ENCODE measurements at places on chromosomes 3 and 15.
A peak's percentile ranks its signal among the peaks of the same experiment; 100 is the strongest.

- DNase-seq: peak; percentile 88
Observed at GRCh38 chr3:124584552-124585391, 145.5 kb upstream of the UMPS start.

DNA sequence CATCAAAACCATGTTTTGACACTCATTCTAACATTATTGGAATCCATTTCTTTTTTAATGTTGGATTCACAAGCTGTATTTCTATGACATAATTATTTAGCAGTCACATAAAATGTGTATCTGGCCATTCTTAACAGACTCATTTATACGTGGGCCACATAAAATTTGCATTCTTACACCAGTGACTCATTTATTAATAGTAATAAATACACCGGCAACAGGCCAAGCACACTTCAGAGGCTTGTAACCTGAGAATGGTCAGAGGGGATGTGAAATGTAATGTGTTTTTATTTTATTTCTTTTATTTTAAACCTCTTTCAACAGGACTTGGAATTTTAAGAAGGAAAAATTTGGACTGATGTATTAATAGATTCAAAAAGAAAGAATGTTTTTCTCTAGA, 384.9 kb upstream of the RARB start:
- DNase-seq: no peak

GRCh38 chr3:45227946-45228345, 1.9 kb upstream of the TMEM158 start:
- DNase-seq: no peak

- peak; percentile 31 for DNase-seq
Observed at GRCh38 chr3:47162697-47163168, 1.2 kb downstream of the SETD2 start.

GRCh38 chr3:194541483-194541882, 54.7 kb upstream of the ATP13A3 start:
- no peak for DNase-seq

GRCh38 chr15:50257924-50258323, 7.6 kb downstream of the HDC start:
- no peak for DNase-seq

DNA sequence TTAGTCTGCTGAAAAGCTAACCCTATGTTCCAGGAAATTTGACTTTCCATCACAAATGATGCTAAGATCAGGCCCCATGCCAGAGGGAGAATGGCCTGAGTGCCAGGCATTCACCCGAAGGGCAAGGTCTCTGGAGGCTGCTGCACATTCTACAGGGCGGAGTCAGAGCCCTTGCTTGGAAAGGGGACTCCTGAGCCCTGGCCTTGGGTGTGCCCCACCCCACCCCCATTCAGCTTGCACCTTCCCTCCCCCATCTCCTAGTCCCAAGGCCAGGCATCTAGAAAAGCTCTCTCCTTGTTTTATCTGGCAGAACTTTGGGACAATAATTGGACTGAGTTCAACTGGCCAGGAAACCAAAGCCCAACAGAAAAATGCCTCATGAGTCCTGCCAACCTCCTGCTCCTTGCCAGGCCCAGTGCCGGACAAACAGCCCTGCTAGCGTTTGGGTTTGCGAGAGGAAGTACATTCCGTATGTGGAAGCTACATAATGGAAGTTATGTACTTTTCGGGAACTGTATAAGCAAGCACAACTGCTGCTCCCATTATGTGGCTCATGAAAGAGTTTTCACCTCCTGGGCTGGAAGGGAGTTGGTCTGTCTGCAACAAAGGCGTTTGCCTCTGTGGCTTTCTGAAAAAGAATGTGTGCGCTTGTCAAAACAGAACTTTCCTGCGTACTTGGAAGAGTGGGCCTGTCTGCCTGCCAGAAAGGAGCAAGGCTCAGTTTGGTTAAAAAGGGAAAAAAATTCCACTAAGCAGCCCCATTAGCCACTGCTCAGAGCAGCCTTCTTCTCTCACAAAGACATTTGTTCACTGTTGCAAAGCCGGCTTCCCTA, 321.5 kb upstream of the CTNNB1 start:
- DNase-seq: no peak

GRCh38 chr3:99966662-99967416, 147.5 kb downstream of the FILIP1L start:
- DNase-seq: no peak

DNA sequence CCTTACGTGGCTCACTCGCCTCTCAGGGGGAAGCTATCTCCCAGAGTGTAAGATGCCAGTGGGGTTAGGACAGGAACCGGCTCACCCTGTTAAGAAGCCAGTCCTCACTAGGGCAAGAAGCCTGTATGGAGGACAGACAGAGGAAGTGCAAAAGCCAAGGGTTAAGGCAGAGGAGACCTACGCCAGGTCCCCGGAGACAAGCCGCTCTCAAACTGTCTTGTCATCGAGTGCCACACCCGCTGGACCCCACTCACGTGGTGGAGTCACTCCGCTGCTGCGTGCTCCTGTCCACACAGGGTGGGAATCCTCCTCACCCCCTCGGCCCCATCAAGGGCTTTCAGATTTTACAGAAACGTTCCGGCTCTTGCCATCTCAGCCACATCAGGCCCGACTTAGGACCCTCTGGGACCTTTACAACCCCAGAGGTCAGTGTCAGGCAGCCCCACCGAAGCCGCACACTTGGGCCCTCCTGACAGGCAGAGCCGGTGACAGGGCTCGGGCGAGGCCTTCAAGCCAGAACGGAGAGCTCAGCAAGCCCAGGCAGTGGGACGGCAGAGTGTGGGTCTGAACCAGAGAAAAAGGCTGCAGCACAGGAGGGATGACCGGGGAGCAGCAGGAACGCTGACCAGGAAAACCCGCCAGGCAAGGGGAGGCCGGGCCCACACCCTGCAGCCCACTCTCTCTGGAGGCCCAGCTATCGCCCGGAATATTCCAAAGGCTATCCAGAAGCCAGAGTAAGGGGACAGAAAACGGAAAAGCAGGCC, 61.7 kb downstream of the XXYLT1 start:
- no peak for DNase-seq

Data from HuH-7.5 (cell line).